Hippocampal formation (tissue), 2 donors: ENCODE measurements at places on chromosomes 16 and 17.
A peak's percentile ranks its signal among the peaks of the same experiment; 100 is the strongest.

DNA sequence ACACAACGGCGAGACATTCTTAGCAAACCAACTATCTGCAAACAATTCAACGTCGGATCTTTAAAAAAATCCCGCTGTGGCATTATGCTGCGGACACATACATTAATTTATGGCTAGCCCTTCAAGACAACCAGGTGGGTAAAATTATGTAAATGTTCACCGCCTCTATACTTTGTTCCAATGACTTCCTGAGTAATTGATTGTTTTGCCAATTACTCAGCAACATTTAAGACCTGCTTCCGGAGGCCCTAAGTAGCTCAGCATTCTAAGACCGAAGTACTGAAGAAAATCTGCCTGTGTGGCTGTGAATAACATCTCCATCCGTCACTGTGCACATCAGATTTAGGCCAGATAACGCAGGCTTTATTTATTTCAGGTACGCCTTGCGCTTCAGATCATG, 23.3 kb downstream of the QPRT start:
- no peak for DNase-seq

- DNase-seq = no peak
Observed at GRCh38 chr17:32276171-32276601, 10.6 kb downstream of the RHBDL3 start.

GRCh38 chr17:57535249-57535966, 209.7 kb downstream of the CCDC182 start:
- DNase-seq = no peak

DNA sequence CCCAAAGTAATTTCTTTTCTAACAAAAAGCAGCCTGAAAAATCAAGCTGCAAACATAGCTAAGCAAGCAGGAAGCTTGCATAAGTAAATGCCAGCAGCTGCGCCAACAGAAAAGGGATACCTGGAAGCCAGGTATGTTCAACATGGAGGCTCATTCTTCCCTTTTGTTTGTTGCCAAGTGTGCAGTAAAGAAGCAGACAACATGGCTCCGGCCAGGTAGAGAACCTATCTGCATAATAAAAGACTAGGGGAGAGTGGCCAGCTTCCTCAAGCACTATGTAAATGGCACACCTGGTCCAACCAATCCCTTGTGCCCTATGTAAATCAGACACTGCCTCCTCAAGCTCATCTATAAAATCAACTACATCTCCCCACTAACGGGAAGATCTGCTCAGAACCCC, 1407.0 kb downstream of the CDH11 start:
- no peak for DNase-seq

GRCh38 chr17:146983-147761, 9.8 kb downstream of the SCGB1C2 start:
- no peak for DNase-seq

- no peak for DNase-seq
Observed at GRCh38 chr17:8484465-8484864, 48.8 kb downstream of the NDEL1 start.

DNA sequence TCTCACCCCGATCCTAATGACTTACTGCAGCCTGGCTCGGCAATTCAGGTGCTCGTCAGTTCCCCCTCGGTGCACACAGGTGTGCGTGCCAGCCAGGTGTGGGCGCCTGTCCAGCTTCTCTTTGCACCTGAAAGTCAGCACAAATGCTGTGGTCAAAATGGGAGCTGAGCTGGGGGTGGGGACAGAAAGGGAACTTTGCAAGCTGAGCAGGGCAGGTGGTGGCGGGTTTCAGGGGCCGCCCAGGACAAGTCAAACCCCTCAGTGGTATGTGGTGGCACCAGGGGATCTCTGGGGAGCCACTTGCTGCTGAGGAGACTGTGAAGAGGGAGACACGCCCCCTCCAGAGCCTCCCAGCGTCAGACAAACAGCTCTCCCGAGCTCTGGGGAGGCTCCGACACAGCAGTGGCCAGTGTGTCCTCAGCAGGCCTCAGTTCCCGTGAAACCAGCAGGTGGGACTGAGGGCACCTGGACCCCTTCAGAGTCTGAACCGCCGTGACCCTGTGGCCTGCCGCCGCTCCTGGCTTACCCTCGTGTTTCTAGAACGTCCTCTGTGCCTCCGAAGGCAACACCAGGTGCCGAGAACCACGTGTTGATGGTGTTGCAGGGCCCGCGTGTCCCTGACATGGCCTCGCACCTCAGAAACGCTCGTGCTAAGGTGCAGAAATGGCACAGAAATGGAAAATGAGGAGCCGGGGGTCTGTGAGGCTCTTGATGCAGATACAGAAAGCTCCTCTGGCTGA, 233.5 kb upstream of the TNRC6C start:
- no peak for DNase-seq

DNA sequence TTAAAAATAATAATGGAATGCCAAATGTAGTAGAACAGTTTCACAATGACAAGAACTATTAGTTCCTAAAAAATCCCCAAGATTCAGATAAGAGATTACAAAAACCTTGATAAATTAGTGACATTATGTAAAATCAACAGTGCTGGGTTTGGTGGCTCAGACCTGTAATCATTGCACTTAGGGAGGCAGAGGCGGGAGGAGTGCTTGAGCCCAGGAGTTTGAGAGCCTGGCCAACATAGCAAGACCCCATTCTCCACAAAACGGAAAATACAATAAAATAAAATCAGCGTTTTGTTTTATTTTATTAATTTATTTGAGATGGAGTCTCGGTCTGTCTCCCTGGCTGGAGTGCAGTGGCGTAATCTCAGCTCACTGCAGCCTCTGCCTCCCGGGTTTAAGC, 4.1 kb downstream of the CARD14 start:
- no peak for DNase-seq

GRCh38 chr17:81888105-81888987, 3.0 kb downstream of the ALYREF start:
- DNase-seq = no peak

- no peak for DNase-seq
Observed at GRCh38 chr16:9773289-9773688, 408.9 kb downstream of the GRIN2A start.

- no peak for DNase-seq
Observed at GRCh38 chr17:48577946-48578615, at the start of gene HOXB4. Gene HOXB4, minus strand, starts transcription at chr17:48578350. Its CDS starts 31 bp downstream, at chr17:48578319.

DNA sequence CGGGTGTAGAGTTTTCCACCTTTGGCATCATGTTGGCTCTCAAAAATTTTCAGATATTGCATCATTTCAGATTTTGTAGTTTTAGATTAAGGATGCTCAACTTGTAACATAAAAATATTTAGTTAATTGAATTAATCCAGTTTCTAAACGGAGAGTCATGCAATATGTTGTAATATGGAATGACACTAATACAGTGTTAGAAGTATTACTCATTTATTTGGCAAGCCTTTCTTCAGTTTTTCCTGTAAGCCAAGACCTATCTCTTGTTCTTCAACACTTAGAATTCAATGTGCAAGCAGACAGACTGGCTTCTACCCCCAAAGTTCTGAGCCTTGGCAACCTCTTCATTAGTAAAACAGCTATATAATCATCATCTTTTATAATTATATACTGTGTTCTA, 985.0 kb upstream of the GOT2 start:
- DNase-seq = no peak

- no peak for DNase-seq
Observed at GRCh38 chr17:33753452-33753851, 460.4 kb upstream of the ASIC2 start.

DNA sequence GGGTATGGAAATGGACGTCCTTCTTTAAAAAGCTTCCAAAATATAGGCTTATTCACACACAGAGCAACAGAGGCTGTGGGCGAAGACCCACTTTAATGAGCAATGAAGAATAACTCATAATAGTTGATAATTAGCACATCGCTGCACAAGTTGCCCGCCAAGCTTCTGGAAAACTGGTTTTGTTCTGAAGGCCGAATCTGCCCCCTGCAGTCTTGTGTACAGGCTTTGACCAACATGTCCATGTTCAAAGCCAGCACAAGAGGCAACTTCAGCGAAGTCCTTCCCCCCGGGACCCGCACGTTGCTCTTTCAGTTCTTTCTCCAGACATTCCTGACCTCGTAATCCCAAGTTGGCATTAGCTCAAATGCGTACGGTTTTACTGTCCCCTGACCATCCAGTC, 73.3 kb downstream of the IRX5 start:
- DNase-seq = no peak

- DNase-seq = no peak
Observed at GRCh38 chr17:27804113-27804512, 3.8 kb upstream of the NOS2 start.

DNA sequence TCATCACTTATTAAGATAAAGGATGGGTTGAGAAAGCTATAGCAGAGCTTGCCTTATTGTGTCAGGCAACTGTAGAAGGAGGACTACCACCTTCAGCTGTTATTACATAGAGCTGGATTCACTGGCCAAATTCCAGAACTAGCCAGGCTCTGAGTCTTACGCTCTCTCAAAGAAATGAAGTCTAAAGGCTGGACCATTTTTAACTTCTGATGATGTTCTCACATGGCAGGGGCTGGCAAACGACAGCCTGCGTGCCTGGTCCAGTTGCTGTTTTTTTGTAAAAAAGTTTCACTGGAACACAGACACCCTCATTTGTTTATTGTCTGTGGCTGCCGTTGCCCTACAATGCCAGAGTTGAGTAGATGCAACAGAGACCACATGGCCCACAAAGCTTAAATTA, 21.2 kb downstream of the TRAF4 start:
- no peak for DNase-seq

- DNase-seq = no peak
Observed at GRCh38 chr17:28507567-28508203, 1.5 kb downstream of the FOXN1 start.

GRCh38 chr16:2178321-2179106, 17.9 kb downstream of the CASKIN1 start:
- no peak for DNase-seq

DNA sequence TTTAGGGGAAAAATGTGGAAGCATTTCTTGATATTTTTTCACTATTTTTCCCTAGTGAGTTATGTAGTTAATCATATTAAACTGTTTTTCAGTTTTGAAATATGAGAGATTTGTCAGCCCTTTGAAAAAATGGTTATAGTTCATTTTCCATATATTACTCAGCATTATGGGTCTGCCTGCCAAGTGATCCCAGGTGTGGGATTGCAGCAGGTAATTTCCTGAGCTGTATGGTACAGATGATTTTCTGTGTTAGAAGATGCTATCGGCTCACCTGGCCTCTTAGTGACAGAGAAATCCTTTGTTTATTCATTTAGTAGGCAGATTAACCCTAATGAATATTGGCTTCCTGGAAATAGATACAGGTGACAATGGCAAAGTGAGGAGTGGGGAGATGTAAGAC, 275.1 kb upstream of the TBX2 start:
- no peak for DNase-seq

DNA sequence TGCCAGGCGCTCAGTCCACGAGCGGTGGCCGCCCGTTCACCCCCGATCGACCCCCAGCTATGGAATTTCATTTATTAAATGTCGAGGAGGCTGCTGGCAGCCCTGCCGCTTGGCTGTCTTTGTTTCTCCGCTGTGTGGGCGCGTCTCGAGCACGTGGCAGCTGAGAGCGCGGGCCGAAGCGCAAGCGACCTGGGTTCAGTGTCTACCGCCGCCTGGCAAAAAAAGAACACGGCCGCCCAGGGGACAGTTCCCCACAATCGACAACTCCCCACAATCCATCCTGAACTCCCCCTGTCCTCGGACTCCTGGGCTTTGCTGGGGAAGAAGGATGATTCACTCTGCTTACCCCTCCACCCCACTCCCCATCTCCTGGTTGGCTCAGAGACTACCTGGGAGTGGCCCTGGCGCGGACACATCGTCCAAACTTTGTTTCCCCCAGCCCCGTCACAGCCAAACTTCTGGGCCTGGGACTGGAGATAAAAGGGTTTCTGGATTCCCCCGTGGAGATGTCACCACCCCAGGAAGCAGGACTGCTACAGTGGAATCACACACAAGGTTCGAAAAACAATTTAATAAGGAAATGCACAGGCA, 1.7 kb upstream of the ANKRD13B start:
- no peak for DNase-seq

GRCh38 chr17:33874617-33875060, 380.4 kb upstream of the CCL2 start:
- no peak for DNase-seq

- DNase-seq = peak; percentile 93
Observed at GRCh38 chr17:4997302-4998026, at the start of the genes INCA1 and KIF1C. Gene INCA1, minus strand, starts transcription at chr17:4997522. Its CDS starts 3,085 bp downstream, at chr17:4994437. Gene KIF1C, plus strand, starts transcription at chr17:4997950. Its CDS starts 2,297 bp downstream, at chr17:5000247.

GRCh38 chr16:72400257-72401083, 228.5 kb upstream of the PMFBP1 start:
- peak; percentile 62 for DNase-seq

- no peak for DNase-seq
Observed at GRCh38 chr17:29640981-29641642, 18.4 kb upstream of the CORO6 start.

GRCh38 chr17:6701719-6702118, 11.4 kb downstream of the SLC13A5 start:
- no peak for DNase-seq

DNA sequence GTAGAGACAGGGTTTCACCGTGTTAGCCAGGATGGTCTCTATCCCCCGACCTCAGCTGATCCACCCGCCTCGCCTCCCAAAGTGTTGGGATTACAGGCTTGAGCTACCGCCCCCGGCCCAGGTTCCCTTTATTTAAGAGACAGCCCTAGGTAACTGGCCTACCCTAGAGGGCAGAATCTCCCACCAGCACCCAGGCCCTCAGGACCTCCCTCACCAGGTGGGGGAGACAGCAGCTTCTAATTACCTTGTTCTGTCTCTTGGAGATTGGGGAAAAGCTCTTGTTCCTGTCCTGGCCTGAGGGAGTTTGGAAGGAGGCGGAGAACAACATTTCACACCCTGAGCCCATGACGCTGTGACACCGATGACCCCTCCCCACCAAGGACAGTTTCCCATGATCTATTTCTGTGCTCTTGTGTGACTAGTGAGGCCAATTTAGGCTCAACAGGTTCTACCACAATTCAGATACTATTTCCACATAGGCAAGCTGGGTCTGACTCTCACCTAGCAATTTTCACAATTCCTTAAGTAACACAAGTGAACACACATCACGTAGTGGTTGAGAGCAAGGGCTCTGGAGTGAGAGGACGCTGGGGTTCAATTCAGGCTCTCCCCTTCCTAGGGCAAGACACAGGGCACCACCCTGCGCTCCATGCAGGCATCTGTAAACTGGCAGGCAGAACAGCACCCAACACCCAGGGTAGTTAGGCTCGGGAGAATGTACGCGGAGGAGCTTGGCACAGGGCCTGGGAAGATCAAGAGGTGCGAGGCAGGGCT, 20.4 kb downstream of the HDAC5 start:
- no peak for DNase-seq
